NCI-H146 (cell line): ENCODE measurements at places on chromosomes 7 and 10.
A peak's percentile ranks its signal among the peaks of the same experiment; 100 is the strongest.

GRCh38 chr10:102113956-102114857 is 6.0 kb downstream of the LDB1 start:
- peak; percentile 33 for DNase-seq

DNA sequence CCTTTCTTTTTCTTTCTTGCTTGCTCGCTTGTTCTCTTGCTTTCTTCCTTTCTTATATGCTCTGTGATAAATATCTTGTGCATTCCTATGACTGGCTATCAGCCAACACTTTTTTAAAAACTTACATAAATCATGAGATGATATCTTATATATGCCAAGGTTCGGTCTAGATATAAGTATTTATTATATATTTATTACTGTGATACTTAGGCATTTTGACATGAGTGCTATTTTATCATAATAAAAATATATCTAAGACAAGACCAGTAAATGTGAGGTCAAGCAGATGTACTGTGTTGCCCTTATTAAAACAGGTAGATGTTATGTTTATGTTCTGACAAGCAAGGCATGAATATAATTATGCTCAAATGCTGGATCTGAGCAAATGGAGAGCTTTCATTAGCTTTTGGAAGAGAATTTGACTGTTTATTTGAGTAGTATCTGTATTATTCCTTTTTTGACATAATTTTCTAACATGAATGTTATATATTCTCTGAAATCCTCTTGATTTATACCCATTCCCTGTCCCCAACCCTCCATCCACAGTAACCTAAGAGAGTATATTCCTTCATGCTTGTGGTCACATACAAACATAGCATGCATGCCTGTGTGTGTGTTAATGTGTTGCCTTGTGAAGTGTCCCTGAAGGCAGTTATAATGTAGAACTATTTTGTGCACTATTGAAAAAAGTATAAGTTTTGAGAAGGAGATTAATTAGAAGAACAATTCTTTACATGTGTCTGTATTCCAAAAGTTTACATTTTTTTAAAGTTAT is 158.0 kb downstream of the HDAC9 start:
- DNase-seq: no peak

- no peak for DNase-seq
Observed at GRCh38 chr10:13272164-13272571, 27.7 kb downstream of the PHYH start.

- no peak for DNase-seq
Observed at GRCh38 chr10:100805543-100806355, 60.4 kb downstream of the PAX2 start.

- no peak for DNase-seq
Observed at GRCh38 chr7:122135275-122135674, 8.8 kb downstream of the AASS start.

DNA sequence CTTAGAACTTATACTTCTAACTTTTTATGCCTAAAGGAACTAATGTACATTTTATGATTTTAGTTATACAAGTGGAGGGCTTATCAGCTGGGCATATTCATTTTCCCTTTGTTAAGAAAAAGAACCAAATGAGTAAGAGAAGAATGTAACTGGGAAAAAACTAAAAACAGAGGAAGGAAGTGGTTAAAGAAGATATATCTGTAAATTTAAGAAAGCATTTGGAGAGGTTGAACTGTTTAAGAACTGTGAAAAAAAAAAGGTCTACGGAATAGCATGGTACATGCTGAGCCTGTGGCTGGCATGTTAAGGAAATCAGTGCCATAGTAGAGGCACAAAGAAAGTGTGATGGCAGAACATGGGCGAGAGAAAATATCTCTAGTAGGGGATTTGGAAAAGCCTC is 6.2 kb downstream of the MDFIC start:
- DNase-seq: no peak

DNA sequence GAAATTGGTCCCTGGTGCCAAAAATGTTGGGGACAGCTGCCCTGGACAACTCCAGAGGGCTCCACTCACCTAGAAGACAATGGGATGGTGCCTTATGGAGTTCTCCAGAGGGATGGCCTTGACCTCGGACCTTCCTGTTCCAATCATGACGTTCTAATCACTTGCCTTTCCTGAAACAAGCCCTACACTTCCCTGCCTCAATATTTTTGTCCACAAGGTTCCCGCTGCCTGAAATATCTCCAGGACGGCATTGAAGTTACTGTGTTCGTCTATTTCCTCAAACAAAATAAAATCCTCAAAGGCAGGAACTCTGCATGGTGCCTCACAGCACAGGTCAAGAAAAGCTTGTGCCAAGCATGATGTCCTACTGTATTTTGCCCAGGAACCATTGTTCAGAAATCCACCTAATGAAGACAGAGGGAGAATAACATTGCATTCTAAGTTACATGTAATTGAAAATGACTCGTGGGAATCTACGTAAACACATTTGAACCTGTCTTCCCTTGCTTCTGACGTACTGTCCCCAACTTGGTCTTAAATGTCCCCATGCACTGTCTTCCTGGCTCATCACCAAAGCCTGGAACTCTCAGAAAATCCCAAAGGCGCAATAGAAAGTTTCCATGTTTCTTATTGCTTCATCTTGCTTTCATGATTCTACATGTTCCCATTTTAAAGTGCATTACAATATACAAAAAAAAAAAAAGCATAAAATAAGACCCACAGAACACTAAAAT is 342.3 kb upstream of the NRP1 start:
- no peak for DNase-seq
